ENCODE measurements at places on chromosomes 3 and 15. TPM values are rescaled to one million over a fixed set of nuclear protein-coding genes. Genes with fewer than 3 reads are reported as not detected.

SETMAR gene
- total RNA-seq: 34.5 TPM

CFAP161 gene
- total RNA-seq: not detected

DNA sequence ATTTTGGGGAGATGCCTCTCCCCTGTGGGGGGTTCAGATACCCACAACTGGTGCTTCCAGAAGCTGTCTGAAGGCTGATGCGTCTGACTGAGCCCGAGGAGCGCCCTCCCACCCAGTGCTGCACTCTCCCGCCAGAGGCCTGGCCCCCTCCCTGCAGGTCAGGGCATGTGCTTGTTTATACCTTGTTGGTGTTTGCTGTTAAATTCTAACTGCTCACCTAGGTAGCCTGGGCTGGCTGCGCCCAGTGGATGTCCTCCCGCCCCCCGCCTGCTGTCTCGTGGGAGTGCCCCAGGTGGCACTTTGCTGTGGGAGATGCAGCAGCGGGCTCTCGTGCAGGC lies 12.9 kb downstream of the KLF13 start:
- DNase-seq: no peak
- no peaks in the 10 kb centered on the region for H3K36me3 ChIP-seq
- no peak overlapping the region for H3K4me3 ChIP-seq
- H3K27me3 ChIP-seq: no peaks in the 10 kb centered on the region
- peaks cover 27% of the 10 kb centered on the region for H3K4me1 ChIP-seq

DNA sequence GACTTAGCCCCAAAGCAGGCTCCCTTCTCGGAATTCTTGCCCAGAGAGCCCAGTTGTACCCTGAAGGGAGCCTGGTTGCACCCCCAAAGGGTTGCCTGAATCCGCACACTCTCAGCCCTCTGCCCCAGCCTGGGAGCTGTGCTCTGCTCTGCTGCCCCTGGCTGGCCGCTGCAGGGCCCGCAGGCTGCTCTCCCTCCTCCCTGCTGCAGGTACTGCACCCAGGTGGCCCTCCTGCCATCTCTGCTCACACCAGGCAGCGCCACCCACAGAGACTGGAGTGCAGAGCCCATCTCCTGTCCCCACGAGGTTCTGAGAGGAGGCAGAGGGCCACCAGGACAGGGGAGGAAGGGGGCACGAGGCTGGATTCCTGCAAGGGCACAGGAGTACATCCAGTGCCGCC lies 134.2 kb upstream of the NSMCE3 start:
- no peaks in the 10 kb centered on the region for H3K27me3 ChIP-seq
- H3K4me3 ChIP-seq: no peak overlapping the region
- no peaks in the 10 kb centered on the region for H3K4me1 ChIP-seq
- H3K27ac ChIP-seq: no peak overlapping the region

GRCh38 chr3:183988216-183988790 lies 29.4 kb downstream of the ABCC5 start:
- no peak overlapping the region for H3K4me3 ChIP-seq
- H3K27ac ChIP-seq: peak overlapping the region; percentile 65
- no peak for DNase-seq
- H3K27me3 ChIP-seq: no peaks in the 10 kb centered on the region
- H3K4me1 ChIP-seq: peaks cover 24% of the 10 kb centered on the region

DNA sequence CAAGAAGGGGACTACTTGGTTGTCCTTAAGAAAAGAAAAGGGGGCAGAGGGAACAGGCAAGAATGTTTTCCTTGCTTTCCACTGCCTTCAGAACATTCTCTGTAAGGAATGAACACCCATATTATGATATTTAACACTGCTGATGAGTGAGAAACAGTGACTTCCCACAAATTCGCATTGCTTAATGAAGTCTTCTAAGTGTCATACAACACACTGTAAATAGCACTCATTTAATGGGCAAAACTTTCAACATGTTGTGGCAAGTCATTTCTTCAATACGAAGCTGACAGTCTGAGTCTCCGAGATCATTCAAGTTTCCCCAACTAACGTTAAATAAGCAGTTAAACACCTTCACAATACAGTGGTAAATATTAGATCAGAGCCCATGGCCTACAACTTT lies 464.4 kb downstream of the SHQ1 start:
- no peak overlapping the region for H3K4me3 ChIP-seq
- no peak overlapping the region for H3K27ac ChIP-seq
- DNase-seq: no peak
- H3K27me3 ChIP-seq: no peaks in the 10 kb centered on the region

NMNAT3 gene
- total RNA-seq: 7.1 TPM

DNA sequence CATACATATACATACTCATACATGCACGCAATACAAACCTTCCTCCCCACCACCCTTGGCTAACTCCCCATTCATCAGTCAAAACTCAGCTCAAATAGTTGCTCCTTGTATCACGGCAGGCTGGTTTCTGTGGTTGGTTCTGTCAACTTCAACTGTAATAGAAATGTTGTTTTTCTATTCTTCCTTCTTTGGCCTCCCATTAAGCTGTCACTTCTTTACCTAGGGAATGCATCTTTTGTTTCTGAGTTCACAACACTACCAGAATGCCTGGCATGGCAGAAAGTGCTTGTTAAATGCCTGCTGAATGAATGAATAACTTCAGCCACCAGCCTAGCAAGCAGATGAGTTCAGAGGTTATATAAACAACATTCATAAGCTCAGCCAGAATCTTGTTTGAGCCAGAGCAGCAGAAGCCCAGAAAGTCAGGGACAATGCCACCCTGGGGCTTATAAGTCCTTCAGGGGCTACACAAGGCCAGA lies 63.1 kb downstream of the B3GALNT1 start:
- H3K27ac ChIP-seq: peak overlapping the region; percentile 49
- H3K4me3 ChIP-seq: peak overlapping the region; percentile 9
- peaks cover 21% of the 10 kb centered on the region for H3K4me1 ChIP-seq
- H3K36me3 ChIP-seq: peaks cover 11% of the 10 kb centered on the region
- H3K27me3 ChIP-seq: no peaks in the 10 kb centered on the region

ITIH1 gene
- total RNA-seq: 8.0 TPM

GRCh38 chr3:137078040-137078439 lies 120.3 kb downstream of the IL20RB start:
- no peak for DNase-seq
- no peak overlapping the region for H3K27ac ChIP-seq
- peaks cover 21% of the 10 kb centered on the region for H3K27me3 ChIP-seq
- H3K4me3 ChIP-seq: no peak overlapping the region

- H3K27ac ChIP-seq: peak overlapping the region; percentile 14
- H3K36me3 ChIP-seq: peaks cover 33% of the 10 kb centered on the region
- no peak for DNase-seq
- peaks cover 48% of the 10 kb centered on the region for H3K4me1 ChIP-seq
Observed at GRCh38 chr15:80747317-80748053, 31.7 kb upstream of the CEMIP start.

AHSG gene
- 0.27 TPM for total RNA-seq

- H3K36me3 ChIP-seq: peaks cover 7% of the 10 kb centered on the region
- H3K27me3 ChIP-seq: no peaks in the 10 kb centered on the region
- DNase-seq: no peak
- peak overlapping the region; percentile 98 for H3K27ac ChIP-seq
- peaks cover 18% of the 10 kb centered on the region for H3K4me1 ChIP-seq
- H3K4me3 ChIP-seq: peak overlapping the region; percentile 75
Observed at GRCh38 chr3:133570139-133570936, 3.1 kb upstream of the CDV3 start.

TICRR gene
- total RNA-seq: 8.8 TPM

- DNase-seq: no peak
- peak overlapping the region; percentile 11 for H3K4me3 ChIP-seq
- H3K4me1 ChIP-seq: peaks cover 60% of the 10 kb centered on the region
- peak overlapping the region; percentile 100 for H3K27ac ChIP-seq
- H3K36me3 ChIP-seq: peaks cover 55% of the 10 kb centered on the region
Observed at GRCh38 chr3:70981231-70981880, 602.2 kb downstream of the FOXP1 start.

- H3K4me1 ChIP-seq: peaks cover 27% of the 10 kb centered on the region
- no peak for DNase-seq
- H3K36me3 ChIP-seq: peaks cover 52% of the 10 kb centered on the region
- H3K27me3 ChIP-seq: no peaks in the 10 kb centered on the region
Observed at GRCh38 chr3:70989174-70989573, 594.4 kb downstream of the FOXP1 start.

DNA sequence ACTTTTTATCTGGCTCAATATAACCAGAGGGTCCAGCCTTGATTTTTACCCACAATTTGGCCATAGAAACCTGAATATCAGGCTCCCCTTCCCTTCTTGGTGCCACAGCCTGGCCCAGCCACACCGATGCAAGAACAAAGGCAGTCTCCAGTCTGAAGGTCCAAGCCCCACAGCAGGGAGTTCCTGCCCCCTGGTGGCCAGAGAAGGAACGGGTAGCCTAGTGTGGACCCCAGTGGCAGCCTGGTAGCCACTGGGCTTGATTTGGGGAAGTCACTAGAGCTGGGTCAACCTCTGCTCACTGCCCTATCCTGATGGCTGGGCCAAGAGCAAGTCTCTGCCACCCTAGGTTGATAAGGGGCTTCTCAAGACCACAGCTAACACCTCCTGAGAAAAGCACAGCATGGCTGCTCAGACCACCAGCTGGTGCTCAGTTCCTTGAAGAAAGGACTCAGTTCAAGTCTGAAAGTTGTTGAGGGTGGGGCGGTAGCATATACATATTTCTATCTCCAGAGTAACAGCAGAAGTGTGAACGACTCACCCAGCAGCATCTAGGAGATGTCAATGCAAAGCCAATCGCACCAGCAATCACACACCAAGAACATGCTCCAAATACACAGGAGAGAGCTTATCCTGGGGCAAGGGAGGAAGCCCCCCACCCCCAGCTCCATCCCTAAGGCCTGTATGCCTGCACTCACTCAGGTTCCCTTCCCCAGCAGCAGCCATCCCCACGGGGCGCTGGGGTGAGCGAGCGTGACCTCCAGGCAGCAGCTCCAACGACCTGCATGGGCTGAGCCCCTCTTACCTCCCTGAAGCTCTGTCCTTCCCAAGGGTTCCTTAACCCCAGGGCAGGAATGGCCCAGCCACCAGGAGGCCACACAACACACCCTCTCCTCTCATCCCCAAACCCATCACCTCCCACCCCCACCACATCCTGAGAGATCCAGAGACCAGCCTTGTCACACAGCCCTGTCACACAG lies 7.6 kb downstream of the PFKFB4 start:
- peak overlapping the region; percentile 62 for H3K27ac ChIP-seq
- H3K4me3 ChIP-seq: no peak overlapping the region
- peaks cover 3% of the 10 kb centered on the region for H3K36me3 ChIP-seq
- H3K4me1 ChIP-seq: peaks cover 11% of the 10 kb centered on the region
- DNase-seq: peak; percentile 83

POLG gene
- total RNA-seq: 55.0 TPM

TBCCD1 gene
- 16.6 TPM for total RNA-seq

GRCh38 chr3:40827226-40827625 lies 302.5 kb downstream of the ZNF621 start:
- H3K27me3 ChIP-seq: no peaks in the 10 kb centered on the region
- no peaks in the 10 kb centered on the region for H3K36me3 ChIP-seq
- H3K4me1 ChIP-seq: peaks cover 14% of the 10 kb centered on the region
- DNase-seq: no peak
- no peak overlapping the region for H3K4me3 ChIP-seq

DNA sequence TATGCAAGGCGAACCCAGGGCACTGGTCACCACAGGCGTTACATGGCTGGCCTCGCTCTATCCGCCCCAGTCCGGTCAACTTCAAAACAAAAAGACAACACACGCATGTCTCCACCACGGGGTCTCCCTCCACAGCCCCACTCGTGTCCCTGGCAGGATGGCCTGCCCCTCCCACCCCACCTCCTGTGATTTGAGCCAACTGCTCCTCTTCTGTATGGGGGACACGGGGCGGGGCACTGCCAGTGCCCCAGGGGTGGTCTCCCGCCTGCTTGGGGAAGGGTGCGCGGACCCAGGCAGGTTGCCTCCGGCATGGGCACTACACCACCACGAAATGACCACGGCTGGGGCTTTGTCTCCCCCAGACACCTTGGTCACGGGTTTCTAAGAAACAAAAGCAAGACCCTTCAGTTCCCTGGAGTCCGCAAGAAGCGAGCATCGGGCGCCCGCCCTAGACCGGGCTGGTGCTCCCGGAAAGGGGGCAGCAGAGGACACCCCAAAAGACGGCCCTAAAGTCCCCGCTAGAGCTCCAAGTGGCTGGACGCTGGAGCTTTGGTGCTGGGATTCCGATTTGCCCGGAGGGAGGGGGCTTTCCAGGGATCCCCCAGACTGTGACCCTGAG lies 219.3 kb upstream of the PRICKLE2 start:
- H3K36me3 ChIP-seq: no peaks in the 10 kb centered on the region
- peaks cover 60% of the 10 kb centered on the region for H3K27me3 ChIP-seq
- DNase-seq: no peak
- H3K4me3 ChIP-seq: peak overlapping the region; percentile 89

DNA sequence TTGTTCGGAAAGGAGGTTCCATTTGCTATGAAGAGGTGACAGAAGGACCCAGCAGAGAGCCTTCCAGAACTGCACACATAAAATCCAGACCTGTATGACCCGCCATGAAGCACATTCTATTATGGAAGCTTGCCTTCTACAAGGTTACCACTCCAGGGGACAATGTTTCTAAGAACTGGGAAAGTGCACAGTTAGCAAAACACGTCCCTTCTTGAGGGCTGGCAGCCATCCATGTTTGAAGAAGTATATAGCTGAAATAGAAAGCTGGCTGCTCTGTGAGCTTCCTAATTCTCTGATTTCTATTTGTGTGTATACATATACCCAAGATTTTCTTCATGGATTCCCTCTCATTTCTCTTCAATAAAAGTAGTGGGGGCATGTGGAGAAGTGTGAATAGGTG lies 74.6 kb downstream of the CNTN3 start:
- H3K27me3 ChIP-seq: no peaks in the 10 kb centered on the region
- no peaks in the 10 kb centered on the region for H3K4me1 ChIP-seq
- DNase-seq: no peak
- no peak overlapping the region for H3K4me3 ChIP-seq
- H3K27ac ChIP-seq: no peak overlapping the region

DNA sequence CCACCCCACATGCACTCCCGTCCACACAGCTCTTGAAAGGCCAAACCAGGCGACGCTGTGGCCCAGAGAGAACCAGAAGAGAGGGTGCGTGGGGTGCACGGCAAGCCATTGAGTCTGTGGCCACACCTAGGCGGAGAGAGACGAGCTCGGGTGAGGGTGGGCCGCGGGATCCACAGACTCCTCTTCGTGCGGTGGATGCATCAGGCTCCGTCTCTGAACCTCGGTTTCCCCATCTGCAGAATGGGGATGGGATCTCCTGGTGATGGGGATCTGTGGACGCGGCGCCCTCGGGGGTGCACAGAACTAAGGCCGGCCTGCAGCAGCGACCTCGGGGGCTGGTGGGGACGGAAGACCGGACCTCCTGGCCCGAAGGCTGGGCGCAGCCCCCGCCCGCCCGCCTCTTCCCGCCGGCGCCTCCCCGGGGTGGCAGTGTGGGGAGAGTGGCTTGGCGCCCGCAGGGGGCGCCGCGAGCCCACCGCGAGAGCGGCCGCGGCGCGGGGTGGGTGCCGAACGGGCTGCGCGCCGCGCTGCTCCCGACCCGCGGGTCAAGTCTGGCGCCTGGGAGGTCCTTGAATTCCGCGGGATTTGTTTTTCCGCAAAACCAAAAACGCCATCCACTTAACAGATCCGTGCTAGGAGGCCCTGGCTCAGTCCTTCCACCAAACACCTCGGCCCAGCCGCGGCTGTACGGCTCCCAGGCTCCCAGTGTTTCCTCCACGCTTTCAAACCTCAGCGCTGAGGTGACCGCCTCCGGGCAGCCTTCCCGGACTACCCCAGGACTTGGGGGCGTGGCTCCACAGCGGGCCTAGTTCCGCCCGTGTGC lies 13.2 kb upstream of the ADPGK start:
- H3K36me3 ChIP-seq: no peaks in the 10 kb centered on the region
- H3K4me1 ChIP-seq: peaks cover 16% of the 10 kb centered on the region
- peak; percentile 78 for DNase-seq
- peak overlapping the region; percentile 80 for H3K27ac ChIP-seq
- peaks cover 8% of the 10 kb centered on the region for H3K27me3 ChIP-seq

- no peak overlapping the region for H3K4me3 ChIP-seq
- H3K27me3 ChIP-seq: peaks cover 3% of the 10 kb centered on the region
- H3K4me1 ChIP-seq: peaks cover 9% of the 10 kb centered on the region
- H3K27ac ChIP-seq: no peak overlapping the region
Observed at GRCh38 chr3:49879721-49880120, 10.0 kb upstream of the CAMKV start.

NPAP1 gene
- 0.12 TPM for total RNA-seq

Measured in type B pancreatic cell (in vitro differentiated cells).